Activated CD4-positive, alpha-beta T cell treated with anti-CD3 and anti-CD28 coated beads for 24 hours (primary cell): ENCODE measurements at places on chromosomes 1 and 21.

DNA sequence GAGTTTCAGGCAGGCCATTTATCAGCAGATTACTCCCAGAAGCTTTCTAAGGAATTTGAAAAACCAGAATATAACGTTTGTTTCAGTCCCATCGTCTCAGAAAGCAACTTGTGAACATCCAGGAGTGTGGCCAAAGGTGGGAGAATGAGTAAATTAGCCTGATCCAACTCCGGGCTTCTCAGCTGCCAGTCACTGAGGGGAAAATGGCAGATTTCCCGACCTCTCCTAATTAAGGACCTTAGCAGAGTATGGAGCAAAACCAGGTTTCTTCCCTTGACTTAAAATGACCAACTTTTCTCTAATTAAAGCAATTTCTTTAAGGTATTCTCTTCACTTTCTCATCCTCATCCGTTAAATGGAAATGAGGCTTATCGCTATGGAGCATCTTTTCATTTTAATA, 1.0 kb downstream of the CORT start:
- no peak for DNase-seq

- DNase-seq: no peak
Measured at GRCh38 chr1:157234705-157235273, 96.6 kb upstream of the ETV3 start.

DNA sequence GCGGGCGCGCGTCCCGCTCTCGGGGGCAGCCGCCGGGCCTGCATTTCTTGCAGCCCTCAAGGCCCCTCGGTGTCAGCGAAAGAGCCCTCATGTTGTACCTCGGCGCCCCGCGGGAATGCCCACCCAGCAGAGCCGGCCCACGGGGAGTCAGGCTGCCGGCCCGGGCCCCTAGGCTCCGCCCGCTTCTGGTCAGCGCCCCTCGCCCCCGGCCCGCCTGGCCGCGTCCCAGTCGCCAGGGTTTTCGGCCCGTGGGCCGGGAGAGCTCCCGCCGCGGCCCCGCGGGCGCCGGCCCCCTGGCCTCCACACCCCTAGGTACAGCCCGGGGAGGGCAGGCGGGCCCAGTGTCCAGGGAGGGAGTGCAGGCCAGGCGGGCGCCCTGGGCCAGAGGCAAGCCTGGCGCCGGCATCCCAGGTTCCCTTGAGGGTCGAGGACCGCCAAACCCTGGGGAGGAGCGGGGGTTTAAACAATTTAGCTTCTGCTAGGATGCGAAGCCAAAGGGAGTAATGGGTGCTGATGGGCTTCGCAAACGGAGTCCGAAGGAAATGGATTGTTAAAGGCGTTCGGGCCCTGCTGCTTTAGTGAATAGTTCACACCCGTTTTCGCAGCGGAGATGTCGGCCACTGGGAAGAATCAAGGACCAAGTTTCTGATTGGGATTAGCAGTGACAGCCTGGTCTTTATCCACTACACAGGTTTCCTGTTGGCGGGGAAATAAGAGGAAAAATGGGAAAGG, 486 bp upstream of the KCNA3 start:
- no peak for DNase-seq

- DNase-seq: no peak
Measured at GRCh38 chr1:93997756-93998155, 88.5 kb upstream of the GCLM start.

DNA sequence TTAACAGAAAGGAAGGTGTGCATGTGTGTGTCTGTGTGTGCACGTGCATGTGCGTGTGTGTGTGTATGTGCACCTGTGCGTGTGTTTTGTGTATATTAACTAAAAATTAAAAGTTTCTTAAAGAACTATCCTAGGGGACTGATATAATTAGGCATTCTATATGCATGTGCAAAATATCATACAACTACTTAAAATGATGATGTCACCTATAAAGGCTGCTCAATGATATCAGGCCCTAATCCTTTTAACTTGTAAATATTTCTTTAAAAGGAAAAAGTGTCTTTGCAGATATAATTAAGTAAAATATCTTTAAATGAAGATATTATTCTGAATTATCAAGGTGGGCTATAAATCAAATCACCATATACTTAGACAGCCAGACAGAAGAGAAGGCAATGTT, 64.5 kb downstream of the BRINP3 start:
- no peak for DNase-seq

DNA sequence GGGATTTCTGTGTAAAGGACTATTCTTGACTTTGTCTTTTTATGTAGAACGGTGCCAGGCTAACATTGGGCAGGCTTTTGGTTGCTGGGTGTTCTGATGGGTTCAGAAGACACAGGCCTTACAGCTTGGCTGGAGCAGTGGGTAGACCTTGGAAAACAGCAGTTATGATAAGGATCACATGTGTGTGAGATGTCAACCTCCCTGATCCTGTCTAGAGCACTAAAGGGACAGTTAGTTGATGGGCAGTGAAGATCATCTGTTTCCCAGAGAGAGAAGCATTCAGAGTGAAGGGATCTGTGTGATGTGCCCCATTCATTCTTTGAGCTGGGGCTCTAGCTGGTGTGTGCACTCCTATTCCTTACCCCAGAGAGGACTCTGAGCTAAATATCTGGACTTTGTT, 88.0 kb downstream of the NOS1AP start:
- DNase-seq: no peak

DNA sequence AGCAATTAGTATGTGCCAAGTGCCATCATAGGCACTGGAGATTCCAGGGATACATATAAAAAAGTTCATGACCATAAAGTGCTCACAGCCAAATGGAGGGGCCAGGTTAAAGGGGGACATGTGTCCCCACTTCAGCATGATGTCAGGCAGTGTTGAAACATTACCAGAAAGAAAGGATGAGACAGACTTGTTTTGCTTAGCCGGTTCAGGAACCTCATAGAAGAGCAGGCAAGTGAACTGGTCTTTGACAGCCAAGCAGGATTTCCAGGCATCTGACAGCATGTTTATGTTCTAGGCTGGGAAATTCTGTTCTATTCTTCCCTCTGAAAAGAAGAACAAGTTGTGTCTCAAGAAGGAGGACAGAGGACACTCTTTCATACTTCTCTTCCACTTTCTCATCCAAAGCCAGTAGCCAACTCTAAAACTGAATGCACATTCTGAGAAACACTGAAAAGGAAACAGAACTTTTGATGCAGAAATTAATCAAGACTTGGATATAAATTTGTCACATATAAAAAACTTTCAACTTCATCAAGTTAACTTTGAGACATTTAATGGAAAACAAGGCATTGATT, 39.7 kb downstream of the GLUL start:
- no peak for DNase-seq

DNA sequence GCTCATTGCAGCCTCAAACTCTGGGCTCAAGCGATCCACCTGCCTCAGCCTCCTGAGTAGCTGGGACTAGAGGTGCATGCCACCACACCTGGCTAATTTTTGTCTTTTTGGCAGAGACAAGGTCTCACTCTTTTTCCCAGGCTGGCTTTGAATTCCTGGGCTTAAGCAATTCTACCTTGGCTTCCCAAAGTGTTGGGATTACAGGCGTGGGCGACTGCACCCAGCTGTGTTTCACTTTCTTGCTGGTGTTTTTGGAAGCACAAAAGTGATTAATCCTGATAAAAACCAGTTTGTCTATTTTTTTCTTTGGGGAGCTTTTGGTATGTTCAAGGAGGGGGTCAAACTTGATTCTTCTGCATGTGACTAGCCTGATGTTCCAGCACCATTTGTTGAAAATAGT, 19.3 kb downstream of the RNF11 start:
- DNase-seq: no peak

GRCh38 chr1:224524679-224525078, 90.1 kb upstream of the WDR26 start:
- DNase-seq: no peak

DNA sequence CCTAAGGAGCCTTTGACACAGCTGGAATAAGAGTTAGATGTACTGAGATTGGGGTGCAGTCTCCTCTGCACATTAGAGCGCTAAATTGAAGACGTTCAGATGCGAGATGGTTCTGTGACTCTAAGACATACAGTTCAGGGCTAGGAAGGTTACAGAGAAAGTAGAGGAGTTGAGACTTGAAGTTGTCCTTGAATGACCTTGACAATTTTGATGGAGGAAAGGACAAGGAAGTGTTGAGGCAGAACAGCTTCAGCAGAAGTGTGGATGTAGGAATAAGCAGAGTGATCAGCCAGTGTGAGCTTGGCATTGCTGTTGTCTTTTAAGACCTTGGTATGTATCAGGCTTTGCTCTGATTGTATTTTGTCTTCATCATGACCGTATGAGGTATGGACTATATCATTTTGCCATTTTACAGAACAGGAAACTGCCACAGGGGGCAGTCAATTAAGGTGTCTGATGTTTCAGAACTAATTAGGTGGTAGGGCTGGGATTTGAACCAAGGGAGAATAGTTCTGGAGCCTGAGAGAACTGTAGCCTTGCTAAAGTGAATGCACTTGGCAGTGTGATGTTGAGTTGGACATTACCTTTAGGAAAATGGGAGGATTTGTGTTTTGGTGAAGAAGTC, 9.2 kb downstream of the TTF2 start:
- no peak for DNase-seq

GRCh38 chr21:28336314-28336713, 656.4 kb downstream of the LTN1 start:
- no peak for DNase-seq

DNA sequence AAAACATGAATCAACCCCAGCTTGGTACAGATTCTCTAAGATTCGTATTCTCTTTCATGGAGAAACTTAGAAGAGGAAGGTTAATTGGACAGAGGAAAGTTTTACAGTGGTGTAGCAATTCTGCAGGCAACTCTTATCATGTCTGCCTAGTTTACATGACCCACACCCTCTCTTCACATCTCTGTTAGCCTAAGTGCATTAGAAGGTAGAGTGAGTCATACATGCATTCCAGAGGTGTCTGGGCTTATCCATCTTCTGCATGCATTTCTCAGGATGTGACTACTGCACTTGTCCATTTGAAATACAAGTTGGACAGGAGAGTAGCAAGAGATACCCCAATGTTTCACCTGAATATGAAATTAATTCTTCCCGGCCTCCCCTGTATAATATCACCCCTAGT, 578.4 kb upstream of the NCAM2 start:
- DNase-seq: no peak

DNA sequence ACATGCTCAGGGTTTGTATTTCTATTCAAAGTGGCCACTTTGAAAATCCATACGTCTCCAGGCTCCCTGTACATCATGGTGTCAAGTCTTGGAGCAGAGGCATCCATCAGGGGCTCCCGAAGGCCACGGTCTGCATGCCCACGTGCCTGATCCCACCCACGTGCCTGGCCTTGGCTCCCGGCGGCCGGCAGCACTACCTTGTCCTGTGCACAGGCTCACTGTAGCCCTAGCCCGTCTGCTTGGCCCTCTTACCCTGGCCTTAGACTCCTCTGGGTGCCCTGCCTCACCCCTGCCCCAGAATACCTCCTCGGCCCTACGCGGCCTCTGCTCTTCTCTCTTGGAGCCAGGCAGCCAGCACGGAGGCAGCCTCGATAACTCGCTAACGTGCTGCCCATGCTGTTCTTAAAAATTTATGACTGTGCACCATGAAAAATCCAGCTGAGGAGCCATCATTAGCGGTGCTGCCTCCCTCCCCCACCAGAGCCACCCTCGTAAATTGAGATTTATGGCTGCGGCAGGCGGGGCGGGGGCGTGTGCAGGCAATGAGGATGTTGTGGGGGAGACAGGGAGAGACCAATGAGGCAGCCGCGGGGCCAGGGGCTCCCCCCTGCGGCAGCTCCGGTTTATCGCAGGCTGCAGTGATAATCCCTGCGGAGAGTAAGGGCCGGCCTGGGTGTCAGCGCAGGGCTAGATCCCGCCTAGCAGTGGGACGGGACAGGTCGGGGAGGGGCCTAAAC, 24.6 kb downstream of the DMAP1 start:
- DNase-seq: peak; percentile 19

GRCh38 chr1:155037851-155038441, 4.3 kb downstream of the DCST1 start:
- DNase-seq: no peak

- DNase-seq: peak; percentile 36
Measured at GRCh38 chr1:47388891-47389238, 27.2 kb upstream of the FOXE3 start.

DNA sequence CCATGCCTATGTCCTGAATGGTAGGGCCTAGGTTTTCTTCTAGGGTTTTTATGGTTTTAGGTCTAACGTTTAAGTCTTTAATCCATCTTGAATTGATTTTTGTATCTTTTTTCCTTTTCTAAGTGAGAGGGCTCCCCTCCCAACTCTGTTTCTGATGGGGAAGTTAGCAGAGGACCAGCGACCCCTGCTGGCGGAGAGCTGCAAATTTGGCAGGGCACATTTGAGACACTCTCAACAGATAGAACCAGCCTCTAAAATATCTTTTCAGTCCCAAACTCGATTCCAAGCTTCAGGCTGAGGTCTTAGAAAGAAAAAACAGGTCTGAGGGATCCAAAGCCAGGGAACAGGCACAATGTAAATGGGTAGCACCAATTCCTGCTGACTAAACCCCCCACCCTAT, 32.5 kb downstream of the LRRC3 start:
- peak; percentile 19 for DNase-seq

DNA sequence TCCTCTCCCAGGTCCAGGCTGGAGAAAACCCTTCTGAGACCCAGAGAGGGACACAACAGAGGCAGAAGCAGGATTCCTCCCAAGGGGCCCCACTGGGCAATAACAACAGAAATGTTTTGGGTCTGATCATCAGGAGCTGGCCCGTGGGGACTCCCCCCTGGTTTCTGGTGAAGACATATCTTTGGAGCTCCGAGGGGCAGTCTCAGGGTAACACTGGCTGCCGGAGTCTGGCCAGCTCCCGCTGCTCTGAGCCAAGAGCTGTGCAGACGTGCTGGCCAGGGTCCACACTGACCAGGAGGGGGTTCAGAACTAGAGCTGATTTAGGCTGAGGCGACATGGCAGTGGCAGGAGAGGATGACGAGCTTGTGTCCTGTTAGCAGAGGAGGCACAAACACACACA, 13.1 kb downstream of the ECE1 start:
- DNase-seq: no peak

DNA sequence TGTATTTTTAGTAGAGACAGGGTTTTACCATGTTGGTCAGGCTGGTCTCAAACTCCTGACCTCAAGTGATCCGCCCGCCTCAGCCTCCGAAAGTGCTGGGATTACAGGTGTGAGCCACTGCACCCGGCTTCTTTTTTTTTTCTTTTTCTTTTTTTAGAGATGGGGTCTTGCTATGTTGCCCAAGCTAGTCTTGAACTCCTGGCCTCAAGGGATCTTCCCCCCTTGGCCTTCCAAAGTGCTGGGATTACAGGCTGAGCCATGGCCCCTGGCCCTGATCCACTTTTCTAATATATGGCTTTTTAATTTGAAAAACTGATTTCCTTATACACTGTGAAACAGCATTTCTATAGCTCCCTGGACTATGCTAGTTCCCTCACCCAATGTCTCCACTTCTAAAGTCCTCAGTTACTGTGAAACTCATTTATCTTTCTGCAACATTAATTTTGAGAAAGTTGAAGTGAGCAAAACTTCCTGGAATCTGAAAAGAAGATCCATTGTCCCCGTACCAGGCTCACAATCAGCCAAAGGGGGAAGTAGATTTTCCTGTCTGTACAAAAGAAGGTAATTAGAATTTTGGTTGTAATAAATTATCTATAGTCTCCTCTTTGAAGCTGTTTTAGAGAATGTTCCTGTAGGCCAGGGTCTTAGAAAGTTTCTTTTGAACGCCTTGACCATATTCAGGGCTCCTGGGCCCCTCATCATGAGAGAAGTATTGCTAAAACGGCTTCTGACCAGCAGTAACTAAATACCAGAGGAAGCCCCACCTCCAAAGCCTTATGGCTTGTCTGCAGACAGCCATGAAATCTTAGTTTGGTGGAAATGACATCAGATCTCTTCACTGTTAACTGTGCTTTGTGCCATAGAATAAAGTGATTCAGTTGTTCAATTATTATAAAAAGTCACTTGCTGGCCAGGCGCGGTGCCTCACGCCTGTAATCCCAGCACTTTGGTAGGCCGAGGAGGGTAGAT, 34.9 kb downstream of the DEGS1 start:
- DNase-seq: no peak
